ENCODE measurements at places on chromosomes 1 and 21.

DNA sequence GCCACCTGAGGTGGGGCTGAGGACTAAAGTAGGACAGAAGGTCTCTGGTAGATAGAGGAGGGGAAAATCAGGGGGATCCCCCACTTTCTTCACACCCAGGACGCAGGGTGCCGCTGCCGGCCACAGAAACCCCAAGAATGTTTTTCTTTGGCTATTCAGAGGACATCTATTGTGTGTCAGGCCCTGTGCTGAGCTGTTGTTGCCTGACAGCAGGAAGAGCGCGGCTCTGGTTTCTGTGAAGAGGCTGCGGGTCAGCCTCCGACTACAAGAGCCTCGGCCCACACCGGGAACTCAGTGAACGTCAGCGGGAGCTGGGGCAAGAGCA, 407 bp upstream of the PIGV start:
- no peak for DNase-seq

DNA sequence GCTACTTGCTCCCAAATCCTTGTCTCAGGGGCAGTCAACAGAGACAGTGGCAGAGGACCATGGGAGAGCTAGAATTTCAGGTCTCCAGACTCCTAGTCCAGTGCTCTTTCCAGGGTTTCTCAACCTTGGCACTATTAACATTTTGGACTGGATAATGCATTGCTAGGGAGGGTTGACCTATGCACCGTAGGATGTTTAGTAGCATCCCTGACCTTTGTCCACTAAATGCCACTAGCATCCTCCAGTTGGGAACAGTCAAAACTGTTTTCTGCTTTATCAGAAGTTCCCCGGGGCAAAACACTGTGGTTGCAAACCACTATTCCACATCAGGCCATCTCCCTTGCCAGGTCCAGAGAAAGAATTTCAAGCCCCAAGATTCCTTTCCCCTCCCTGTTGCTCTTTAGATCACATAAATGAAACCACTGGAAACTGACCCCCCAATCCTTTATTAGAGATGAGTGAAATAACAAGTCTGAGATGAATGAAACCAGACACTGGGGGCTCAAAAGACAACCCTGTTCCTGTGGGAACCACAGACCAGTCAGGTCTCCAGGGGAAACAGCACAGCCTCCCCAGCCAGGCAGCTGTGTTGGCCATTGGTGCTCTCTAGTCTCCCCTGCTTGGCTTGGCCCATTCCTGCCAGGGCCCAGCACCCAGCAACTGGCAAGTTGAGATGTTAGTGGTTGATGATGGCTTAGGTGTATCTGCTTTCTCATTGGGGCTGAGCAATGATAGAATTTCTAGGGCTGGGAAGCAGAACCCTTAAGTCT, 3.8 kb upstream of the TCEA3 start:
- no peak for DNase-seq

DNA sequence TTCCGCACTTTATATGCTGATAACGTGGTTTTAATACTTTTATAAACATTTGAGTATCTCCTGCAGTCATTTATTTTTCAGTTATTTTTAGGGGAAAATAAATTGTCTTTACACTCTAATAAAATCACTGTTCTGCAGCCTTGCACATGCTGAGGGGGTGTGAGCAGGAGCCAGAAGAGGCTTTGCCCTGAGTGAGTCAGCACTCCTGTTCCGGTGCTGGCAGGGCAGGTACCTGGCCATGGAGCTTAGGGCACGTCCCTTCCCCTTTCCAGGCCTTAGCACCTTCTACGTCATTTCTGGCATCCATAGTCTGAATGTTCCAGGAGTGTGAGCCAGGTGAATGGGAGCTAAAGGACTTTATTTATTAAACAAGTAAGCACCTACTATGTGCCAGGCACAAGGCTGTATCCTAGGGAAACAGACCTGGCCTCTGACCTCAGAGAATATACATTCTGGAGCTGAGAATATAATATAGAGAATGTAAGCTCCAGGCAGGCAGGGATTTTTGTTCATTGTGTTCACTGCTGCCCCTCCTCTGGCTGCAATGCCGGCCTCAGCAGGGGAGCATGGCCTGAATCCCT, 402.9 kb downstream of the PTPRU start:
- no peak for DNase-seq

DNA sequence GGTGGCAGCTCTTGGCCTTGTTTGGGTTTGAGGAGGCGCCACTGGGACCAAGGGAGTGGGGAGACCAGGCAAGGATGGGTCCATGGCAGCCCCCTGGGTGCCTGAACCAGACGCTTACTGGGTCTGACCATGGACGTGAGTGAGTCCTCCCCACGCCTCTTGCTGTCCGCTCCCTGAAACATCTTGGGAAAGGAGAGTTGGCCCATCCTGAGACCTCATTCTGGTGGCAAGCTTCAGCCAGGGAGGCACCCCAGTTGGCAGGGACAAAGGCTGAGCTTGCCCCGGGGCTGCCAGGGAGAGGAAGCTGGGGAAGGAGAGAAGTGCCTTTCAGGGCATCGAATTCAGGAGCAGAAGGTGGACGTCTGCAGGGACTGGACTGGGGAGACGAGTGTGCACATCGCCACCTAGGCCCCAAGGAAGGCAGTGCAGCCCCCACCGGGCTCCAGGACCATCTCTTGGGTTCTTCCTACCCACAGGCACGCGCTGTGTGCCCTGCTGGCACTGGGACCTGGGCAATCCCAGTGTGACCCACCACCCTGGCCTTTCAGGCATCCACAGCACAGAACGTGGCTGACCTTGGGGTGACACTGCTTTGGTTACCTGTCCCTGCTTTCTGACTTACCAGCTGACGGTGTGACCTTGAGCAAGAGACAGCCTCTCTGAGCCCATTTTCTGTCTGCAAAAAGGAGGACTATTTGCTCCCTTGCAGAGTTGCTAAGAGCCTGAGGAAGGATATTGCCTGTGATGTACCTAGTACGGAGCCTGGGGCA, 132.9 kb upstream of the WNT4 start:
- DNase-seq = no peak

DNA sequence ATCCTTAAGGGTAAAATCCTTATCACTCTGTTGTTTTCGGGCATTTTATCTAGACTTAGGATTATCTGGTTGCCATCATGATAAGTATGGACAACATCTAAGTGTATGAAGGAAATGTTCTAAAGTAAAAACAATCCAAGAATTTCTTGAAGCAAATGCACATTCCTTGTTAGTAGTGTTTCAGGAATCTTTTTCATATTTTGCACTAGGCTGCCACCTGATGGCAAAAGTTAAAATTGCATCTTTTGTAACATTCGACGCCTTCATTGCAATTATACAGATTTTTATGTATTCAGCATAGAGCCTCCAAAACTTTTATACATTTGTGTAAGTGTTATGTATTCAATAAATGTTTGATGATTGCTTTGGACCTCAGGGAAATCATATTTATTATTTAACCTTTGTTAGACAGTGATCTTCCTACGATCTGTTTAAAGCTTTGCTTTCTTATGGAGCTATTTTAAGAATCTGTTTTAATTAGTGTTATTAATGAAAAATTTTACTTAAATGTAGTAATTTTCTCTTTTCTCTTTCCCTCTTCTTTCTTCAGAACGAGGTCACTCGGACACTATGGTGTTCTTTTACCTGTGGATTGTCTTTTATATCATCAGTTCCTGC, 49.4 kb upstream of the KIAA1614 start:
- DNase-seq = peak; percentile 13

GRCh38 chr1:218344814-218345672, at the start of gene TGFB2:
TGFB2 (plus strand) TSS chr1:218345336; CDS start chr1:218346702, 1,366 bp downstream.
- DNase-seq = no peak

GRCh38 chr21:45950740-45951515, 30.6 kb upstream of the COL6A1 start:
- DNase-seq = no peak

DNA sequence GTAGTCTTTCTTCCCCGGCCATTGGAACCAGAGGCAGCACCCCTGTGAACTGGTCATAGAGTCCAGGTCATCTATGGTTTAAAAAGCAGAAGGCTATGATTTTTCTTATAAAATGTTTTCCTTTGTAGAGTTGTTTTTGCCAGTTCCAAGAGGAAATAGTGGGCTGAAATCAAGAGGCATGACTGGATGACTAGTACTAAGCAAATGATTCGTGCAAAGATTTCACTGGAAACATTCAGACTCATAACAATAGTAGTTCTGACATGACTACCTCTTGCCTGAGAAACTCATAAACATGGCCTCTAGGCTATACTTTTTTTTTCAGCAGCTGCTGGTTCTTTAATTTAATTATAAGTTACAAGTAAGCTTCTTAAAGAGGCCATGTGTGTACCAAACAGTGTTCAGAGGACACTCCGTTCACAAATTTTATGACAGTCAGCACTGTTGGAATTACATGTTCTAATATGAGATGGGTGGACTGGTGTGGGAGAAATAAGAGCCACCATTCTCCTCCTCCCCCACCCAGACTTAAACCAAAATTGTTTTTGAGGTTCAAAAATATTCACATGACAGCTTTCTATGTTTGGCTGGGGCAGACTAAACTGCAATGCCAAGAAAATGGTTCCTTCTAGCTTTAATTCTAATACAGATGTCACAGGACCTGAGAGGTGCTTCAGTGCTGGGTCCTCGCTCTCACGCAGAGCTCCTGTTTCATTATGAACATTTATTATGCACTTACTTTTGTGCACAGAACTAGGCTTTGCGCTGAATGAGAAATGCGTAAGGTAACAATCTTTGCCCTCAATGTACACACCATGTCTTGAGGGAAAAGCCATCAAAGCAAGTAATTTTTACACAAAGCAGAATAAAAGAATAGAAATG, 147.5 kb downstream of the ZC3H11B start:
- no peak for DNase-seq

GRCh38 chr1:83999316-83999819, 436 bp upstream of the TTLL7 start:
- peak; percentile 55 for DNase-seq

GRCh38 chr1:6414443-6414844, 5.3 kb downstream of the HES2 start:
- no peak for DNase-seq

DNA sequence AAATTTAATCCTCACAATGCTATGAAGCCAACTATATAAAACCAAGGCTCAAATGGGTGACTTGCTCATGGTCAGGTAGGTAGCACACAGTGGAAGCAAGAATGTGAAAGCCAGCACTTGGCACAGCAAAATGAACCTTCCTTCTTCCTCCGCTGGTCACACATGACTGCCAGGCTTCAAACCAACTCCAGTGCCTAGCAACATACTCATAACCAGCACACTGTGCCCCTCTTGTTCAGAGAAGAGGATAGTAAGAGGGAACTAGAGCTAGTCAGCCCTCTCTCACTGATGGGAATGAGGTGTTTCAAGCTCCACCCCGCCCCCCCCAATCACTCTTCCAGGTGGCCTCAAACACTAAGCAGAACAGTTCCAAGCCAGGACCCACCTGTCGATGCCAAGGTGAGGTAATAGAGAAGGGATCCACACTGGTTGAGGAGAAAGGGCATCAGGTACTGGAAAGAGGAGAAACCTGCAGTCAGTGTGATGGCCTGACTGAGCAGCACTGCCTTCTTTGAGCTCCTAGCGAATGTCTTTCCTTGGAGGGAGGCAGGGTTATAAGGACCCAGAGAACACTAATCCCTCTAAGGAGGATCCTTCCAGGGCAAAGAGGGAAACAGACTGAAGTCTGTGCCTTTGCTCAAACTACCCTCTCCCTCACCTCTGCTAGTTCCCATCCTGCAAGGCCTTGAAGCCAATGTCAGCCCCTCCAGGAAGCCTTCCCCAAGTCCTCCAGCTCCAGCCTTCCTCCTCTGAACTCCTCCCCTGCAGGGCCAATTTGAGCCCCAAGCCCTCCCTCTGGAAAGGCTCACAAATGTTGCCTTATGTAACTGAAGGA, 1.2 kb downstream of the TMEM234 start:
- DNase-seq = no peak

DNA sequence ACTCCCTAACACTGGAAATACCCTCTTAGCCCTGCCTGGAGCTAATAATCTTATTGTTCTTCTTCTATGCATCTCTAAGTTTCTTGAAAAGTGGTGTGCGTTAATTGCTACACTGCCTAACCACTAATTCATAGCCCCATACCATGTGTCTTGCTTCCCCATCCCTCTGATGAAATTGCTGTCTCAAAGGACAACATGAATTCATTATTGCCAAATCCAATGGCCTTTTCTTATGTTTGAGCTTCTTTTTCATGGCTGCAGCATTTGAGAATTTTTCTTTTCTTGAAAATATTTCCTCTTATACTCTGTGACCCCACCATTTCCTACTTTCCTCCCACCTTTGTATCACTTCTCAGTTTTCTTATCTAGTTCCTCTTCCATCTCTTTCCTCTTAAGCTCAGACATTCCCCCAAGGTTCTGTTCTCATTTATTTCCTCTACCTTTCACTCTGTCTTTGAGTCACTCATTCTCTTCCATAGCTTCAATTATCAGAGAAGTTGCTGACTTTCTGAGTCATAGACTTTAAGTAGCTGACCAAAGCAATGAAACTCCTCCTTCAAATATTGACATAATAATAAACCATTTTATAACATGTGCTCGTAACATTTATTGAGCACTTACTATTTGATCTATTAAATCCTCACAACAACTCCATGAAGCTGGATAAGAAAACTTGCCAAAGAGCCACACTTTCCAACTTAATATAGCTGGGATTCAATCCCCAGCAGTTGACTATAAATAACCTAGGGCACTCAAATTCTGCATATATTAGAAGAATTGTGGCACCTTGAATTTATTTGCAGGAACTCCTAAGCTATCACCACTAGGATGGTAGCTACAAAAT, 35.5 kb upstream of the ATP6V1G3 start:
- DNase-seq = no peak

DNA sequence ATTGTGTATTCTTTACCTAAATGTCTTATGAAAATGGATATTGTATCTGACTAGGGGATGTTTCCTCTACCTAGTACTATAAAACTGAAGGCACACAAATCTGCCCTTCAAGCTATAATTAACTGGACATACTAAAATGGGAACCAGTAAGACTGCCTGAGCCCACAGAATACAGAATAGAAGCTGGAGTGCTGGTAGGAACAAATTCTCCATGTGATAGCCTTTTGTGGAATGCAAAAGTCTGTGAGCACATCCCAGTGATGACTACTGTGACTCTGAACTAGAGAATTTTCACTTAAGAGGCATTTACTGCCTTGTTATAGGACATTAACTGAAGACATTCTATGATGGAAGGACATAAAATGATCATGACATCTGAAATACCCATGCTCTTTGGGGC, 30.3 kb downstream of the KIFAP3 start:
- DNase-seq = no peak

GRCh38 chr1:206021626-206022365, 1.9 kb downstream of the CTSE start:
- DNase-seq = no peak

DNA sequence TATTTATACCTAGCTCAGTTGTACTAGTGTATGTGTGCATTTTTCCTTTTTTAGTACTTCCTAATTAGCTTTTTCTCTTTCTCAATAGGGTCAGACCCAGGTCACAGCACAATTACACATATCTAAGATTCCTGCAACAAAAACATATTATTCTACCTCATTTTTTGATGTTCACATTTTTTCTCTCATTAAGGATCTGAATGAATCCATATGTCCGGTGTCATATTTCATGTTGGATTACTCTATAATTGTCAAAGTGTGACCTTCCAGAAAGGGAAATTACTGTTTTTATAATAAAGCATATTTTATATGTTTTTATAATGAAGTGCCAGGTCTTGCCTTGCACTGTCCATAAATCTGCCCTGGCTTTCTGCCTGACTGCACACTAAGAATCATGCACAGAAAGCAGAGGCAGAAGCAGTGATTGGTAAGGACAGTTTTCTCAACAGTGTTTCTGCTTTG, 143.7 kb downstream of the KCNT2 start:
- DNase-seq = no peak

GRCh38 chr21:36661511-36662309, 37.2 kb upstream of the SIM2 start:
- no peak for DNase-seq

- no peak for DNase-seq
Measured at GRCh38 chr1:230898748-230899147, 30.4 kb upstream of the C1orf198 start.

GRCh38 chr1:75188892-75189291, 54.7 kb downstream of the LHX8 start:
- DNase-seq = no peak
